ENCODE measurements at places on chromosomes 4 and X.

DNA sequence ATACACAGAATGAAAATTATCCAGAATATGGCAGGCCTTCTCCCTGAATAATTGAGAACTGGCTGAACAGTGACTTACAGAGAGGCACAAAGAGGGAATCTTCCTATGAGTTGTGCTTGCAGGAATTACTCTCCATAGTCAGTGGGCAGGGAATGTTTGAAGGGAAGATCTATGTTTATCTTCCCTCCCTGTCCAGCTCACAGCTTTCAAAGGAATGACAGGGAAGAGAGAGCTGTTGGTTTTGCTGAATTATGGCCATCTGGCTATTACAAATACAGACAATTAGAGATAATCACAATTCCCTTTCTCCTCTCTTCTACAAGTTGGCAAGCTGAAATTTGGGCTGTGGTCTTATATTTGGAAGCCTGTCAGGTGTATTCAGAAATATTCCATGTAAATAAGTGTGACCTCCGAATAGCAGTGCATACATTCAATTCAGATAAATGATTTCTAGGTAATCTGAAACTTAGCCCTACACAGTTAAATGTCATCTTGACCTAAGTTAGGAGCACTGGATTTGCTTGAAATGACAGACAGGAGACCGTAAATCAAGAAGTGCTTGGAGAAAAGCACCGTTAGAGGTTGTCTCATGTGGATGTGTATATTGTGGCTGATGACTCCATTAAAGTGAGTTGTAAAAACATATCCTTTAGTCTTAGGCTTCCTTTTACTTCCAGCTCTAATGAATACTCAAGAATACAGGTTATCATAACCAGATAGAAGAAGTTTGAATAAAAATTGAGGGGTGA is 136.8 kb downstream of the C4orf33 start:
- DNase-seq, result peak; percentile 66

DNA sequence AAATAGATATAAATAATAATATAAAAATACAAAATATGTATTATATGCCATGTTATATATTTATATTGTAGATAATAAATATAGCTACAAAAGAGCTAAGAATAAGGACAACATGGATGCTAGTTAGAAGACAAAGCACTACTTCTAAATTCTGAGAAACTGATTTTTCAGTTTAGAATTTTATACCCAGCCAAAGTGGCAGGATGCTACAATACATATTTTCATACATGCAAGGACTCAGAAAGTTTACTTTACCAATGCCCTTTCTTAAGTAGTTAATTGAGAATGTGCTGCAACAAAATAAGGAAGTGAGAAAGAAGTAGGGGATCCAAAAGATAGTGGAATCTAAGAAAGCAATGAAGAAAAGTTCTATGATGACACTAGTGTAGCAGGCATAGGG is 64.5 kb downstream of the PDE5A start:
- peak; percentile 29 for DNase-seq

DNA sequence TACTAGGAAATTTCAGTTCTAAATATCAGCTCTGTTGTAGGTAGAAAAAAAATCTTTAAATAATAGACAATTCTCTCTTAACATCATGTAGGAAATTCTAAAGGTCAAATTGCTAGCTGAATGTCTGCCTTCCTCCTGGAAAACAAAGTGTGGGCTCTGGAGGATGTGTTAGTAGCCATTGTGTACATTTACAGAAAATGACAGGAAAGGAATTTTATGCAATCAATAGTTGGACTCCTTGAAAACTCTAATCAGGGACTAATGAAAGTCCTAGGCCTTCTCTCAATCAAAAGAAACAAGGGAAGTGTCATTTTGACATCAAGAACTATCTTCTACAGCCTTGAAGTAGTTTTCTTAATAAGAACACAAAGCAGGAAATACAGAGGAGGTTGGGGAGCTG is 174.6 kb downstream of the ANKRD50 start:
- DNase-seq, result no peak

- DNase-seq, result peak; percentile 75
Observed at GRCh38 chr4:38757945-38758600, 24.7 kb downstream of the TLR10 start.

- DNase-seq, result no peak
Observed at GRCh38 chr4:155952501-155952901, 1.2 kb downstream of the CTSO start.

- peak; percentile 64 for DNase-seq
Observed at GRCh38 chrX:63050225-63050624, 300.9 kb downstream of the SPIN4 start.

GRCh38 chr4:81883530-81884450 is 412.1 kb upstream of the RASGEF1B start:
- DNase-seq, result no peak

DNA sequence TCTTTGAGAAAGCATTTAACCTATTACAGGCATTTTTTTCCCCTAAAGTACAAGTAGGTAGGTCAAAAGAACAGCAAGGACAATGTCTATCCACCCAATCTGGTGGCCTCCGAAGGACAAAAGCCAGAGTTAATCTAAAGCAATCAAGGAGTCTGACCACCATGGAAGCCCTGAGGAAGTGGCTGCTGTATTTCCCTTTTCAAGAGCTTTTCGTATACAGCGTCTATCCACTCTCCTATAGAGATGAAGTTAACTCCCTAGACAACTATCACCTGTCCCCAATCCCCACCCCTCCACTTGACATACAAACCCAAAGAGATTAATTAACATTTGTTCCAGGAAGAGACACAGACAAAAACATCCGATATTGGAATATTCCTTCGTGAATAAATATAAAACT is 85.5 kb downstream of the SNCA start:
- no peak for DNase-seq

- DNase-seq, result no peak
Observed at GRCh38 chr4:3705236-3705987, 60.8 kb upstream of the ADRA2C start.

DNA sequence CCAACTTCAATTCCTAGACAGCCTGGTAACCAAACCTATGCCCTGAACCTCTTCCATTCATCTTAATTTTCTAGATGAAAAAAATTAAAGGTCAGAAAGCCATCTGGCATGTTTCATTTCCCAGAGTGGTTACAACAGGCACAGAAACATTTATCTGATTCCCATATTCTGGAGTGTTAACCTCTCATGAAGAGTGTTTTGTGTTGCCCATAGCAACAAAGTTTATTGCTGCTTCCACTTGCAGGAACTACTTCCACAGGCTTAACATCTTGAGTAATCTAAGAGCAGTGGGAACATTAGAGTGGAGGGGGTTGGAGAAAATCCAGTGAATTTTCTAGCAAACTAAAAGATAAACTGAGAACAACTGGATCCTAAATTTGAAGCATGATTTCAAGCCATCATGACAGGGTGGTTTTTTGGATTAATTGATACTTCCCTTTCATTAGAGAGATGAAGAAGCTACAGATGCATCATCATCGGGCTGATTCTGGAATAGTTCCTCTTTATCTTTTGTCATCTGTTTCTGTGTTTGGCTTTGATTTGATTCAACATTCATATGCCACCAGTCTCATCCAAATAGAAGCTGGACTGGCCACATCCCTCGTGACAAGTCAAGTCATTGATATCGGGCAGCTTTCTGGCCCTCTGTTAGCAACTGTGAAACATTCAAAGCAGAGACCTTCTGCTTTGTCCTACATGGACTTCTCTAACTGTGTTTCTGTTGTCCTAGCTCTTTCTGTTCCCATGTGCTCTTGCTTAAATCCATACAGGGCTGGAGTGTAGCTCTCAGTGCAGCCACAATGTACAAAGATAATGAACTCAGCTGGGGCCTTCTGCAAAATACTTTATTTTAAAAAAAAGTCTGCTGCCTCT is 167.3 kb downstream of the MID1IP1 start:
- DNase-seq, result no peak

DNA sequence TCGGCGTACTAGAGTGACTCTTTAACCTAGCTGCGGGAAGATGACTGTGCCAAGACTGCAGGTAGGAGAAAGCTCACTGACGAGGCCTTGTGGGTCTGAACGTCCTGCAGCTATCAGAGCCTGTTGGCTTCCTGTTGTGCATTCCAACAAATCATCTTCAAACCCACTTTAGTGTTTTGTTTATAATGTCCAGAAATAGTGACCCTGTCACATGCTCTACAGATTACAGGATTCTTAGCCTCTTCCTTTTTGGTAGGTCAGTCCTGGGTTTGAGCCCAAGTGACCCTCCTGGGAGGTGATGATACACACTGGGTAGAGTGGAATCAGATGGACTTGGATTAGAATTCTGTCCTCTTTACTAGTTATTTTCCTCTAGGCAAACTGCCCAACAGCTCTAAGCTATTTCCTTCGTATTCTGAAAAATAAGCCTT is 33.2 kb downstream of the HTT start:
- peak; percentile 38 for DNase-seq

- no peak for DNase-seq
Observed at GRCh38 chrX:97074400-97074799, 190.7 kb downstream of the RPA4 start.

DNA sequence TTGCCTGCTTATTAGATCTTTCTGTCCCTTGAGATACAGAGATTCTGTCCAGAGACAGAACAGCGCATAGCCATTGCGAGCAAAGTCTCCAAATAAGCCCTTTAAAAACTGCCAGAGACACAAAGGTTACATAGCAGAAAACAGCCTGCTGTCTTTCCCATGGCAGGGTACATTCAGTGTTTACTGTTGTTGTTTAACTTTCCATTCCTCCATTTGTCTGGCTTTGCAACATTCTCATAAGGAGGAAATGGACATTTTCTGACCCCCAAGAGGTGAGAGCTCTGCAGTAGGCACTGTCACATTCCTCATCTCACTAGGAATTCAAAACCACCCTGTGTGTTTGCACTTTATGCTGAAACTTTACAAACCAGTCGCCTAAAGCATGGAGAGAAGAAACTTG is 48.3 kb downstream of the PDE5A start:
- no peak for DNase-seq

DNA sequence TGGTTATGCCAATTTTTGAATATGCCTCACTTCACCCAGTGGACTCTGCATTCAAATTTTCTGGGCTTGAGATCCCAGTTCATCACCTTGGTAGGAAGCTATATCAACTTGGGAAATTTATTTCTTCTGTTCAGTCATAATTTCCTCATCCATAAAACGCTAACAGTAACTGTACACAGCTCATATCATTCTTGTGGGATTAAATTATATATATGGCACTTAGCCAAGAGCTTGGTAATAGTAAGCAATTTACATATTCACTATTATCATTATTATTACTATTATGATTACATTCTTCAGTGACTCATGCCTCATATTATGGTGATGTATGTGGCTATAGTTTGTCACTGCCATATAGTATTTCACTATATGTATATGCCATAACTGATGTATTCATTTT is 177.6 kb downstream of the CPE start:
- no peak for DNase-seq

- DNase-seq, result no peak
Observed at GRCh38 chr4:158302076-158302866, 92.0 kb downstream of the TMEM144 start.

DNA sequence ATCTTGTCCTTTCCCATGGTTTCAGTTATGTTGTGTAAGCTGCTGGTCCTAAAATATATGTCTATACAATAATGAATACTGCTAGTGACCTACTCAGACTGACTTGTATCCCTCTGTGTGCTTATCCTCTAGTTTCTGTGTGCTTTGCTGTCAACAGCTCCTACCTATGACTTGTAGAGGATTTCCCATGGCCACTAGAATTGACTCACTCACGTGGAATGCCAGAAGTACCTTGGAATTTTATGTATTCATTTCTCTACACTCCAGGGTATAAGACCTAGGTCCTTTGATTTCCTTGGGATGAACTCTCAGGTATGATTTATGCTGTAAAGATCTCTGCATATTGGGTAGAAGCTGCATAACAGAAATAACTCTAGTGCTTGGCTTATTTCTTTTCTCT is 279.9 kb upstream of the SLIT2 start:
- no peak for DNase-seq

- DNase-seq, result no peak
Observed at GRCh38 chrX:74535408-74536151, 78.8 kb downstream of the RLIM start.
